Cardiac atrium fibroblast (primary cell): ENCODE measurements at places on chromosomes 7 and 10. TPM values are rescaled to one million over a fixed set of nuclear protein-coding genes. Genes with fewer than 3 reads are reported as not detected.

Gene FAM200A
- total RNA-seq = 5.2 and 7.1 TPM in 2 replicates

Gene NAT16
- not detected in 2 replicates for total RNA-seq

Gene TMEM184A
- not detected in 2 replicates for total RNA-seq

Gene LBX1
- total RNA-seq = under 0.01 TPM in 1 of 2 replicates, not detected in the other

Gene TRIM73
- 0.16 and 0.36 TPM in 2 replicates for total RNA-seq

Gene HTRA1
- total RNA-seq = 123 and 135 TPM in 2 replicates

Gene AMZ1
- total RNA-seq = under 0.01 TPM in 1 of 2 replicates, not detected in the other

Gene C10orf105
- not detected in 2 replicates for total RNA-seq

Gene AKR1D1
- total RNA-seq = not detected in 2 replicates

Gene PGAM2
- 1.3 TPM in 1 of 2 replicates, not detected in the other for total RNA-seq

Gene HBP1
- 64.2 and 68.6 TPM in 2 replicates for total RNA-seq

Gene ZNF212
- 3.1 and 3.8 TPM in 2 replicates for total RNA-seq

Gene GIMAP5
- total RNA-seq = 1.3 TPM in 1 of 2 replicates, not detected in the other

Gene LIPJ
- total RNA-seq = not detected in 2 replicates

Gene FFAR4
- total RNA-seq = not detected in 2 replicates

Gene FAM24B
- 0.81 TPM in 1 of 2 replicates, not detected in the other for total RNA-seq
